ENCODE measurements at places on chromosomes 2 and 18.

DNA sequence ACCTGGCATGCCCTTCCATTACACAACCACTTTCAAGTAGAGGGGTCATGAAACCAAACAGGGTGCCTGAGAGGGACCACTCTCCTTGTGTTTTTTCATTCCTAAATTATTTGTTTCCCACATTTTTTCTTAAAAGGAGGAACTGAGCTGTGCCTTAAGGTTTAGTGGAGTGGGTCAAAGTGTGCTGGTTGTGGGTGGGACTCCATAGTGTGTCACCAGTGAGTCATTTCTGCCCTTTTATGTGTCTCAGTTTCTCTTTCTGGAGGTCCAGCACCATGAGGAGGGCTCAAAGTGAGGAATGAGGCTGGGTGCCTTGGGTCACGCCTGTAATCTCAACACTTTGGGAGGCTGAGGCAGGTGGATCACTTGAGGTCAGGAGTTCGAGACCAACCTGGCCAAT lies 37.8 kb downstream of the COMMD1 start:
- no peak for DNase-seq

- peak; percentile 18 for DNase-seq
Measured at GRCh38 chr18:79405781-79406575, 10.2 kb downstream of the NFATC1 start.

DNA sequence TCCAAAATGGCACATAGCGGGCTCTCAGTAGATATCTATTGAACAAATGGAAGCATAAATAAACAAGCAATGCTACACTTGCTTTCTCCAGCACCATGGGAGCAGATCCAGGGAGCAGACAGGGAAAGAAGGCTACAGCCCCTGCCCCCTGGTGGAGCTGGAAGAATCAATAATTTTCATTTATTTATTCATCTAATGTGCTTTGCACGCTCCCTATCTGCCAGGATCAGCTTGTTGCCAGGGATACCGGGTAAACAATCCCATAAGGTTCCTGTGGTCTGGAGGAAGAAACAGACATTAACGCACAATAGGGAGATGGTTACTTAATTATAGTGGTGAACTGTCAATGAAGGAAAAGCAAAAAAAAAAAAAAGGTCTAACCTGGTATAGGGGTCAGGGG lies 40.1 kb upstream of the CLASP1 start:
- no peak for DNase-seq

DNA sequence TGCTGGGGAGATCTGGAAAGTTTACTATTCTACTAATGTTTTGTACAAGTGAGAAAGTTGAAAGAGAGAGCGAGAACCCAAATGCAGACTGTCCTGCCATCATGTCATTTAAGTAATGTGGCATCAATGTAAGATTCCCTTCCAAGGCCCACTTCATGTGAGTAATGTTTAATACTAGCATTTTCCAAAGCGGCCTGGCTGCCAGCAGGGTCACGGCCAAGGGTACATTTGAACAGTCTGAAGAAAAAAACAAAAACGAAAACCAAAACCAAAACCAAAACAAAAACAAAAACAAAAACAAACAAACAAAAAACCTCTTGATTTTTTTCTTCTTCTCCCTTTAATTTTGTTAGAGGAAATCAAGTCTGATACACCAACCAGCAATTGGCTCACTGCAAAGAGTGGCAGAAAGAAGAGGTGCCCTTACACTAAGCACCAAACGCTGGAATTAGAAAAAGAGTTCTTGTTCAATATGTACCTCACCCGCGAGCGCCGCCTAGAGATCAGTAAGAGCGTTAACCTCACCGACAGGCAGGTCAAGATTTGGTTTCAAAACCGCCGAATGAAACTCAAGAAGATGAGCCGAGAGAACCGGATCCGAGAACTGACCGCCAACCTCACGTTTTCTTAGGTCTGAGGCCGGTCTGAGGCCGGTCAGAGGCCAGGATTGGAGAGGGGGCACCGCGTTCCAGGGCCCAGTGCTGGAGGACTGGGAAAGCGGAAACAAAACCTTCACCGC lies 2.2 kb downstream of the HOXD10 start:
- no peak for DNase-seq

DNA sequence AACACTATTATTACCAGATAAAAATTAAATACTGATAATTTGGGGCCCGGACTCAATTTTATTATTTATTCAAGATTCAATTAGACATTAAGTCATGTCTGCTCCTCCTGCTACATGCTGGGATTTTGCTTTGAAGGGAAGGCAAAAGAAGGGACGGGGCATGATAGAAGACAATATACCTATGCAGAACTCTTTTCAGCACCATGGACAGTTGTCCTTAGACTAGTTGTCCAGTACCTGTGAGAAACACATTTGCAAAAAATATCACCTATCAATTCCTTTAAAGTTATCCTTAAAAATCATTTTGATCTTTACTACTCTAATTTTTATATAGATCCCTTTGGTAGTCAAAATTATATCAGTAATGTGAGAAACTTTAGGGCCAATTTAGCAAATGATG lies 100.2 kb upstream of the SULT1C3 start:
- DNase-seq = no peak

GRCh38 chr2:240392084-240392947 lies 43.1 kb upstream of the GPC1 start:
- DNase-seq = no peak

- no peak for DNase-seq
Measured at GRCh38 chr2:124589971-124590370, 564.9 kb downstream of the CNTNAP5 start.

DNA sequence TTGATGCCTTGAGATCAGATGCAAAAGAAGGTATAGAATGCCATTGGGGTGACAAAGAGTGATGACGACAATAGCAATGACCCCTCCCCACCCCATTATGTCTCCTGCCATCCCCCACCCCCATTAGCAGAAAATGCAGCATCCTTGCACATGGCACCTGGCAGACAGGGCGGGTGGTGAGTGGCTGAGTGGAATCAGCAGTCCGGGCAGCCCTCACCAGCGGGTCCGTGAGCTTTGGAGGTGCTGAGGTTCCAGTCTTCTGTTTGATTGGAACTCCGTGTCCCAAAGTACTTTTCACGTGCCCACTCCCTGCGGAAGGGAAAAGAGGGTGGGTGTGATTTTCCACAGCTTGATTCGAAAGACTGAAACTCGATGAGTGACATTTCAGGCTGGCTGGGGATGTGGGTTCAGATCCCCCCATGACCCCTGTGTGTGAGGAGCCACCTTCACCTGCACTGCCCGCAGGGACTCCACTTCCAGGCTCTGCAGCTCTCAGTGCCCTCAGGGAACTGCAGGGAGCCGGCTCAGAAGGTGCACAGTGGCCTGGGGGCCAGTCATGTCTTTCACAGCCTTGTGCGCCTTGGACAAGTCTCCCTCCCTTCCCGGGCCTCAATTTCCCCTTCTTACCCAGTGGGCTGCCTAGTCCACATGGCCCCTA lies 130.9 kb downstream of the GLI2 start:
- no peak for DNase-seq

- DNase-seq = no peak
Measured at GRCh38 chr2:222707102-222707688, 35.7 kb downstream of the MOGAT1 start.

DNA sequence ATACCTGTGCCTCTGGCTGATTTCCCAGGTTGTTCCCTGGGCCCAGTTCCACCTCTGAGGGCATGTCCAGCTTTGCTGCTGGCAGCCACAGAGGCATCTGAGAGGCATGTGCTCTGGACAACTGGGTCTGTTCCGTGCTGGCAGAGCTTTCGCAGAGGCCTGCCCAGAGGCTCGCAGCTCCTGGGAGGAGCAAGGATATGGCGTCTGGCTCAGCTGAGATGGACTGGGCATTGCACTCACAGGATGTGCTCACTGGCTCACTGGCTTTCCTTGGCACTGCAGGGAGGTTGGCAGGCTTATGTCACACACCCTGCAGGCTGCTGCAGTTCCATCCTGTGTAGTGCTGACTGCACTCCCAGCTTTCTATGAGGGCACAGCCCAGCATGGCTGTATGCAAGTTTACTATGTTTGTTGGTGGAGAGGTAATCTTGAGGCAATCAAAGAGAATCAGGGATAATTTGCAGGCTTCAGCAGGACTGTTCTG lies 172.3 kb downstream of the PRKCE start:
- no peak for DNase-seq

- no peak for DNase-seq
Measured at GRCh38 chr2:233799716-233800115, 21.6 kb downstream of the MROH2A start.

GRCh38 chr2:230942920-230943896 lies 18.2 kb upstream of the GPR55 start:
- DNase-seq = peak; percentile 93

GRCh38 chr18:74652392-74652988 lies 54.8 kb downstream of the ZNF407 start:
- DNase-seq = peak; percentile 60

DNA sequence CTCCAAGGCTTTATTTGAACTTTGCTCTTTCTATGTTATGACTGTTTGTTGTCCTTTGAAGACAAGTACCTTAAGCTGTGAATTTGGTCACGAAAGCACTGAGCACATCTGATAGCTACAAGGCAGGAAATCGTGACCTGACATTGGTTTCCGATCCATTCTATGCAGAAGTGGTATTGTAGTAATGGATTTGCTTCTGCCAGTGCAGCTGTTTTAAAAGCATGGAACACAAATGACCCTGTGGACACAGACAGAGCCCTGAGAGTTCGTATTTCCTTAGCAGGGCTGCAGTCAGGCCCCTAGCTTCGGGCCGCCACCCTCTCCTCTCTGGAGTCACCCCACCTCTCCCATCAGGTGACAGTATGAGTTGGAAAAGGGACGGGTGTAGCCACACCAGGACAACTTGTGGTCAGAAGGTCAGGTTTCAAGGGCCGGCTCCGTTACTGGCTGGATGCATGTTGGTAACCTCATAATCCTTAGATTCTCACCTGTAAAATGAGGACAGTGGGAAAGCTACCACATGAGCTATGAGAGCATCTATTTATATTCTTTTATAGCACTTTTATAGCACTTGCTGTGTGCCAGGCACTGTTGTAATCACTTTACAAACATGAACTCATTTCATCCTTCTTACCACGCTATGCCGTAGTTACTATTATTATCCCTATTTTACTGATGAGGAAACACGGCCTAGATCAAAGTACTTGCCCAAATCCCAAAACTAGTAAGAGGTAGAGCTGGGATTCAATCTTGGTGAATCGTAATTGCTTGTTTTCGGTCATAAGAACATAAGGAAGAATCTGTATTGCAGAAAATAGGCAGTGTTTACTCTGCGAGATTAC lies 70.2 kb downstream of the SPATS2L start:
- no peak for DNase-seq

DNA sequence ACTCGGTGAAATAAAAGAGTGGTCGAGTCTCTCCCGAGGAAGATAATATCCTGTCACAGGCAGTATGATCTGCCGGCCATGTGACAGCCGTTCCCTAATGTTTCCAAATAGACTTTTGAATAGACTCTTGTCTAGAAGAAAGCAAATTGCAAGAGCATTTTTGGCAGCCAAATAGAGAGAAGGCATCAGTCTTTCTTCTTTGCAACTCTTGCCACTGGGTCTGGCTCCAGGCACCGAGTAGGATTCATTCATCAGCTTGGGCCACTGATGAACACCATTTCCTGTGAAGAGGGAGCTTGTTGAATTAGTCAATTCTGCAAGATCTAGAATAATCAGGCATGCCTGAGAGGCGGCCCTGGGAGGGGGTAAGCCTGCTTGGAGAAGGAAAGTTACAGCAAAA lies 165.6 kb downstream of the KLHL29 start:
- no peak for DNase-seq

DNA sequence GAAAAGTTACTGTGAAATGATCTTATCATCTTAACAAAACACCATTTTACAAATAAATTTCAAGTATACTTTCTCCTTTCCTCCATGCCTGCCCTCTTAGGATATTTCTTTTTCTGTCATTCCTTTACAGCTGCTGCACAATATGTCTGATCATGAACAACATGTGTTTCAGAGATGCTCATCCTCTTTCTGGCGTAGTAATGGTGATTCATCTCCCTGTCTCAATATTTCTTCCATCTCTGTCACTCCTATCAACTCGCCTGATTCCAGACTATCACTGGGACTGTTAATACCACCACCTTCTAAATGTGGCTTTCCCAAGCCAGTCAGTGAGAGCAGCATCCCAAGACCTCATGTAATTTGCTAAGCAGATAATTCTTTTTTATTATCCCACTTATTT lies 290.5 kb downstream of the GULP1 start:
- no peak for DNase-seq

- DNase-seq = no peak
Measured at GRCh38 chr18:9494778-9495331, 19.5 kb downstream of the RALBP1 start.

GRCh38 chr2:175203621-175204496 lies 22.3 kb upstream of the ATP5MC3 start:
- peak; percentile 50 for DNase-seq

DNA sequence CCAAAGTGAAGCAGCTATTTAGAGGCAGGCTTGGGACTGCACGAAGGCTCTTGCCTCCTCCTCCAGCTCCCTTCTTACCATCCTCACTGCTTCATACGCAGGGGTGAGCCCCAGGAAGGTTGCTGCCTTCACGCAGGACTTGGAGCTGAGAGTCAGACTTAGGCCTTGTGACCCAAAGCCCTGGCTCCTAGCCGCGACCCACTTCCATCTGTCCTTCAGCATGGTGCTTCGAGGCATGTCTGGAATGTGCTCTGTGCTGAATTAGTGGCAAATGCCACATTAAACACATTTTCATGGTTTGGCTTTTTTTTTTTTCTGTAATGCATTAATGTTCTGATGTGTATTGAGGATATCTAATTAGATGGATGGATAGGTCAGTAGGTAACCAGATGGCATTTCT lies 37.5 kb downstream of the ITGB1BP1 start:
- no peak for DNase-seq

DNA sequence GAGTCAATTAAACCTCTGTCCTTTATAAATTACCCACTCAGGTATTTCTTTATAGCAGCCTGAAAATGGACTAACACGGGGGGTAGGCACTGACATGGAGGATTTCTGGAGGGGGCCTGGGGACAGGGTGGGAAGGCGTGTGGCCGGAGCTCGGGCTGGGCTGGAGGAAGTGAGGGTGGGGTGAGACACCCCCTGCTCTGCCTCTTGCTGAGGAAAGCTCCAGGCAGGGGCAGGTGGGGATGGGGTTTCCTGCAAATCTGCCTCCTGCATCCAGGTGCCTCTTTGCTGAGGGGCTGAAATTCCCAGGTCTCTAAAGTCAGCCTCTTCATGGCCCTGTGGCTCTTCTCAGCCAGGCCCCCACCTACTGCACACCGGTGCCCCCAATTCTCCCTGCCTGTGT lies 25.7 kb upstream of the OTOS start:
- DNase-seq = no peak

- no peak for DNase-seq
Measured at GRCh38 chr2:99812426-99812825, 322.6 kb upstream of the REV1 start.

Data from AML-193 (cell line).